Right ventricle myocardium inferior (tissue), 1 donor: ENCODE measurements at places on chromosomes 3 and 15. TPM values are rescaled to one million over a fixed set of nuclear protein-coding genes. Genes with fewer than 3 reads are reported as not detected.

The ANKRD63 gene
- total RNA-seq = 0.92 TPM

The MYZAP gene
- 869 TPM for total RNA-seq

The FAM174B gene
- 13.0 TPM for total RNA-seq

The C2CD4A gene
- not detected for total RNA-seq

The TERC gene
- 2.6 TPM for total RNA-seq

The C3orf52 gene
- total RNA-seq = 1.8 TPM
